CD4-positive, alpha-beta T cell treated with Interleukin-15 for 4 hours (primary cell): ENCODE measurements at places on chromosomes 1 and 21.
A peak's percentile ranks its signal among the peaks of the same experiment; 100 is the strongest.

DNA sequence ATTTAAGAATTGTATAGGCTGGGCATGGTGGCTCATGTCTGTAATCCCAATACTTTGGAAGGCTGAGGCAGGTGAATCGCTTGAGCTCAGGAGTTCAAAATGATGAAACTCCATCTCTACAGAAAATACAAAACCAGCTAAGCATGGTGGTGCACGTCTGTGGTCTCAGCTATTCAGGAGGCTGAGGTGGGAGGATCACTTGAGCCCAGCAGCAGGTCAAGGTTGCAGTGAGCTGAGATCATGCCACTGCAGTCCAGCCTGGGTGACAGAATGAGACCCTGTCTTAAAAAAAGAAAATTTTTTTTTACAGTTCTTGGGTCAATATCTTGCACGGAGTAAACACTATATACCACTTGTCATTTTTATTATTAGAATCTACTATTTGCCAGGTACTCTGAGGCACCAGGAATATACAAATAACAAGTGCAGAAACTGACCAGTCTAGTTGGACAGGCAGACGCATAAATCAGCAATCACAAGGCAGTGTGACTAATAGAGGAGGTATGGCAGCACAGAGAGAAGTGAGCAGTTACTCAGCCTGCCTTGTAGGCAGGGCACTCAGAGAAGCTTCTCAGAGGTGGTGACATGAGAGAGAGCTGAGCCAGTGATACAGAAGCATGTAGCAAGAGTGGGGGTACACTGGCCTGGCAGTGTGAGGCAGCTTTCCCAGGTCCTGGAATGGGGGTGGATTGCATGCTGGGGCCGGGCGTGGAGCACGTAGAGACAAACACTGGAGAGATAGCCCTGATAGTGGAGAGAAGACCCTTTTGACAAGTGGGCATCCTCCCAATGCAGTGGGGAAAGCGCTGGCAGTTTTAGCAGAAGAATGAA lies 8.0 kb downstream of the PHLDA3 start:
- no peak for DNase-seq

GRCh38 chr1:243406424-243406823 lies 150.6 kb downstream of the SDCCAG8 start:
- DNase-seq: no peak

DNA sequence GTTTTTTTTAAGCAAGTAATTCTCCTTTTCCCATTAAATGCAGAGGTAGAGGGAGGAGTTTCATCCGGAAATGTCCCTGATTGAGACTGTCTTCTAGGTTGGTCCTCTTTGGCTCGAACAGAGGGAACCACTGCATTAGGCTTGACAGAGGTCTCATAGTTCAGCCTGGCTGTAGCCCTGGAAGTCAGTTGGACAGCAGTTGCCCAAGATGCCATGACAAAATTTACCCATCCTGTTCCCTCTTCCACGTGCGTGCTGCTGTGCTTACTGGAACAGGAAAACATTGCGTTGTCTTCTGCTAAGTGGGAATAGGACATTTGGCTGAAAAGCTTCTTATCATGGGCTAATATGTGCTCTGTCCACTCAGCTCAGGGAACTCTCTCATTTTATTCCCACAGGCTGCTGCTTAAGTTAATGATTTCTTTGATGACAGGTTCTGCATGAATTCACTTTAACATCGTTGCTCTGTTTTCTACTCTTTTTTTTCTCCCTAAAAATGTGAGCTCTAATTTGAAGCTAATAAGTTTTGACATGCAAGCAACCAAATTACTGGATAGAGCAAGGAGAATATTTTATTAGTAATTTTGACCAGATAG lies 18.0 kb downstream of the KCNK1 start:
- DNase-seq: no peak

- DNase-seq: peak; percentile 20
These were observed 210.3 kb downstream of the SLC35F3 start for GRCh38 chr1:234114648-234115307.

DNA sequence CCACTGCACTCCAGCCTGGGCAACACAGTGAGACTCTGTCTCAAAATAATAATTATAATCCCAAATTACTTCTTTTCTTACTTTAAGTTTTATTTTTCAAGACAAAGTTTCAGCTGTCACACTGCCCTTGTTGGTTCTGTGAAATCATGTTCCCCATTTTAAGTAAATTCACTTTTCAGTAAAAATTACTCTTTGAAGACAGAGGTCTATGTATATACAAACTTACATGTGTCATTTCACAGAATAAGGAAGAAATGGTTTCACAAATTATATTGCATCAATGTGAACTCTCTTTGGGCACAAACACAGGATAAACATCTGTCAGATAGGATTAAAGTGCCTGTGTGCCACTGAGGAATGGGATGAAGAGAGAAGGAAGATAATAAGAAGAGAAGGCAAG lies 33.1 kb upstream of the ETS2 start:
- DNase-seq: no peak

- DNase-seq: no peak
These were observed 50.7 kb downstream of the EBNA1BP2 start for GRCh38 chr1:43121256-43121900.

DNA sequence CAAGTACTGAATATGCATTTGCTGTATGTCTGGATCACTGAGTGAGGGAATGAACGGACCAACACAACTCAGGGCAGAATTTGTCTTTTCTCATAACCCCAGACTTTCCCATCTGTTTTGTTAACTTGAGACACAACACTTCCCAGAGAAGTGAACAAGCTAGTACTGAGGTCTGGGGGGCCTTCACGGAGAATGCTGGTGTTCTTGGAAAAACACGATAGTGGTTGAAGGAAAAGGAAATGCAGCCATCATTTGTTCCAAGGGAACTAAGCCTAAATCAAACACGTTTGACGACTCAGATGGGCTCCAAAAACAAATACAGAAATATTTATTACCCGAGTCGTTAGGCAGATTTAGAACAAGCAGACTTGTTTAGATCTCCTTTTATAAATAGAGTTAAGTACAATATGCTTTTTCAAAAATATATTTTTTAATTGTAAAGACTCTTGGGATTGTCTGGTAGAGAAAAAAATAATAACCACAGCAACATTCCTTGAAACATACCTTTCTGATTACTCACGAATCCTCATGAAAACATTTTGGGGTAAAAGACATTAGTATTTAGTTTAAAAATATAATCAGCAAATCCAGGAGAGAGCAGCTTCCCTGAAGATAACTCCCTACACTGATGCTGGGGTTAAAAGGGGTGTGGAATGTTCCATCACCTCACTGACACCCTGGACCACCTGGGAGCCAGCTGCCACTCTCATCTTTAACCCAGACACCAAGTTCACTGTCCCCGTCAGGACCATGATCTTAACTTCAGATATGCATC lies 427.7 kb upstream of the RUNX1 start:
- DNase-seq: no peak

DNA sequence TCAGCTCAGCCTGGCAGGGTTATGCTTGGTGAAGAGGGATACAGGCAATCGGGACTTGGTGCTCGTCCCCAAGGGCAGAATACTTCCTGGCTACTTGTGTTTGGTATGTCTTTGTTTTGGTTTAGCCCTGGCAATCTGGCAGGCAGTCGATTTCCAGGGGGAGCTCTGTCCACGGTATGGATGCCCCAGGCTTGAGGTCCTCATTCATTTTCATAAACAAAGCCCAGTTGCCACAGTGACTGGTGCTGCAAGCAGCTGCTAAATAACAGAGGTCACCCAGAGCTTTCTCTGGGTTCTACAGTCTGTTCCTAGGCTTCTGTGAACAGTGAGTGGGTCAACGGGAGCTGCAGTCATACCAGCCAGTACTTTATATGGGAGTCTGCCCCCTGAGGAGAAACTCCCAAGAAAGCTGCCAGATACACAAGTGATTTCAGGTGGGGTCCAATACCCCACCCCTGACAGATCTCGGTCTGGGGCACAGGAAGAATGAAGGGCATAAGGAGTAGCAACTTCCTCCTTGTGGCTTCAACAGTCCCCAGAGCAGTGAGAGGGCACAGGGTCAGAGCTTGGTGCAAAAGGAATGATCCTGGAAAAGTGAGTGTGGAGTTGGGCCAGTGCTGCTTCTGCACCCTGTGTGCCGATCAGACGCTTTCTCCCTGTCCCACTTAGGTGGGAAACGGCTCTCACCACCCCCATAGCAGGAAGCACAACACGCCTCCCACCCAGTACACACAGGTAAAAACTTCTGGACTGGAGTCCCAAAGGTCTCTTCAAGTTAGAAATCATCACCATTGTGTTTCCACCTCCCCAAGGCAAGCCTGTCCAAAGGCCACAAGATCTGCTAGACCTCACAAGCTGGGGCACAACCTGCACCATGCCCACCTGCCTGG lies 55.5 kb downstream of the TGFBR3 start:
- DNase-seq: no peak

GRCh38 chr1:68293609-68294366 lies 61.5 kb upstream of the WLS start:
- DNase-seq: no peak

DNA sequence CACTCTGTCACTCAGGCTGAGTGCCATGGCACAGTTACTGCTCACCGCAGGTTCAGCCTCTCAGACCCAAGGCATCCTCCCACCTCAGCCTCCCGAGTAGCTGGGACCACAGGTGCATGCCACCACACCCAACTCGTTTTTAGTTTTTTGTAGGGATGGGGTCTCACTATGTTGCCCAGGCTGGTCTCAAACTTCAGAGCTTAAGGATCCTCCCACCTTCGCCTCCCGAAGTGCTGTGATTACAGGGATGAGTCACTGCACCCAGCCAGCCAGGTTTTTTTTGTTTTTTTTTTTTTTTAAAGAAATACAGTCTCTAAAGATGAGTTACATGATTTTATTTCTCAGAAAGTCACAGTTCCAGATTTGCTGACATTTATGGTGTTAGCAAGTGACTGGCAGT lies 29.0 kb downstream of the BACE2 start:
- DNase-seq: no peak

DNA sequence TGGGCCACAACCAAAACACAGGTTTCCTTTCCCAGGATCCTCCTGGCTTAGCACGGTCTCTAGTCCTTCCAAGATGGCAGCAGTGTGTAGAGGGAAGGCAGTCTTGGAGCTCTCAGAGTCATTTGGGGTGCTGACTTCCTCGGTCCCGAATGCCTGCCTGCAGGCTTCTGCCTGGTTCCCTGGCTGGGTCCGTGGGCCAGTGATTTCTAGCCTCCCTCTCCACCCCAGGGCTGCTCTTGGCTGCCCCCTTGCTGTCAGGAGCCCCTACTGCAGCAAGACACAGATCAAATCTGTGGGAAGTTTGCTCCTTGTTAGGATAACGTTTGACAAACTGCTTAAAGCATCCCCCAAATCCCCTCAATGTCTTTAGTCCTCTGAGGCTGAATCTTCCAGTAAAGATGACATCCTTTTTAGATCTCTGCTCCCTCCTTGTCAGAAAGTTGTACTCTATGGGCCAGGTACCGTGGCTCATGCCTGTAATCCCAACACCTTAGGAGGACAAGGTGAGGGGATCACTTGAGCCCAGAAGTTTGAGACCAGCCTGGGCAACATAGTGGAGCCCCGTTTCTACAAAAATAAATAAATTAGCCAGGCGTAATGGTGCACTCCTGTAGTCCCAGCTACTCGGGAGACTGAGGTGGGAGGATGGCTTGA lies 272.5 kb downstream of the RRAGC start:
- peak; percentile 40 for DNase-seq

DNA sequence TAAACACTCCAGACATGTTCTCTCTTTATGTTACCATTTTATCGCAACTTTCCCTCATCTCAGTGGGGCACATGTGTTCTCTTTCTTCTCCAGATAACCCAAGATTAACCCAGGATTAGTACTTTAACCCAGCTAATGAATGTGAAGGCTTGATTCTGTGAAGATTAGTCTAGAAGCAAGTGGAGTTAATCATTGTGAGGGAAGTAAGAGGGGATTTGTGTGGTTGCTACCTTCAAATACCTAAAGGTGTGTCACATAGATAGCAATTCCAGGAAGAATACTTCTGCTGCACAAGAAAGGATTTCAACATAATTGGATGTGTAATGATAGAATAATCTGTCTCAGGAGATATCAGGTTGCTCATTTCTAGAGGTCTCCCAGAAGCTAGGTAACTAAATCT lies 327.1 kb downstream of the PBX1 start:
- DNase-seq: no peak

DNA sequence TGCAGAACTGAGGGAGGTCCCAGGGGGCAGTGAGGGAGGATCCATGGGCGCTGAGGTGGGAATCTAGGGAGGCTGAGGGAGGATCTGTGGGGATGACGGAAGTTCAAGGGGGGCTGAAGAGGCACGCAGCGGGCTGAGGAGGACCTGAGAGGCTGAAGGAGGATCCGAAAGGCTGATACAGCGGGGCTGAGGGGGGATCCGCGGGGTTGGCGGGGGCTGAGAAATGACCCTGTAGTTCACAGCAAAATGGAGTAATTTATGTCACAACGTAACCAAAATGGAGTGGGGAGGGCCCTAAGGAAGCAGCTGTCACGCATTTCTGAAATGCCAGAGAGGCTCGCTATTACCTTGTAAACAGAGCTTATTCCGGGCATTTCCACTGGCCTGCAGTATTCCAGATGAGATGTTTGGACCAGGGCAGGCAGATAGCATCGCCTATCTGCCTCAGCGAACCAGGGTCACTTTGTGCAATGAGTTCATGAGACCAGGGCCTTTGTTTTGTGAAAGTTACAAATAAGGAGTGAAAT lies 926 bp upstream of the MRPL55 start:
- no peak for DNase-seq

DNA sequence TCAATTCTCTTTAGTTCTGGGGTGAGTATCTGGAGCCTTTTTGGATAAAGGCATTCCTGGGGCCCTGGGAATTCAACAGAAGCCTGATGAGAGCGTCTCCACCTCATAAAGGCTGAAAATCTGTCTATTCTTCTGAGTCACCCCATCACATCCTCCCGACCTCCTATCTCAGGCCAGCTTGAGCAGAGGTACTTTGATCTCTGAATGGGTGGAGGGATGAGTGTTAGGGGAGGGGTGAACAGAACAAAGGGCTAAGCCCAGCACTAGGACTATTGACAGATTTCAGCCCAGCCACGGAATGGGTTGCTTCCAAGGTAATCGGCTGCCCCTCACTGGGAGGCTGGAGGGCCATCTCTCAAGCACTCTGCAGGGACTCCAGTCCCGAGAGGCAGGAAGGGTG lies 2.5 kb upstream of the MYBPH start:
- no peak for DNase-seq

- no peak for DNase-seq
These were observed 197.2 kb downstream of the CAMTA1 start for GRCh38 chr1:6982443-6982842.

DNA sequence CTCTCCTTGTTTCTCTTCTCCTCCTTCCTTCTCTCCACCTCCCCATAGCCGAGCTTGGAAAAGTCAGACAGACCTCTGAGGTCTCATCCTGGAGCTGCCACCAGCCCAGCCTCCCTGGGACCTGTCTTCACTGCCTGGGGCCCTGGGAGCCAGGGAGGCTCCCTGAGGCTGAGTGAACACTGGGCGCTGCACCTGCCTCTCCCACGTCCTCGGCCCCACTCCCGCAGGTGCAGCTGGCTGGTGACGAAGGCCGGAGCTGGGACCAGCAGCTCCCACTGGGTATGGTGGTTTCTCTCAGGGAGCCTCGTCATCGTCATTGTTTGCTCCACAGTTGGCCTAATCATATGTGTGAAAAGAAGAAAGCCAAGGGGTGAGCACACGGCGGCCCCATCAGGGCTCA lies 5.3 kb downstream of the TNFRSF14 start:
- no peak for DNase-seq
